Lung microvascular endothelial cell (primary cell): ENCODE measurements at places on chromosomes 4 and X.

GRCh38 chr4:142016031-142016430 lies 379.6 kb downstream of the IL15 start:
- DNase-seq: no peak

GRCh38 chr4:81207828-81208227 lies 7.2 kb downstream of the PRKG2 start:
- no peak for DNase-seq

GRCh38 chrX:133580625-133581024 lies 165.3 kb upstream of the GPC4 start:
- no peak for DNase-seq

GRCh38 chr4:115334736-115335411 lies 221.5 kb upstream of the NDST4 start:
- no peak for DNase-seq

DNA sequence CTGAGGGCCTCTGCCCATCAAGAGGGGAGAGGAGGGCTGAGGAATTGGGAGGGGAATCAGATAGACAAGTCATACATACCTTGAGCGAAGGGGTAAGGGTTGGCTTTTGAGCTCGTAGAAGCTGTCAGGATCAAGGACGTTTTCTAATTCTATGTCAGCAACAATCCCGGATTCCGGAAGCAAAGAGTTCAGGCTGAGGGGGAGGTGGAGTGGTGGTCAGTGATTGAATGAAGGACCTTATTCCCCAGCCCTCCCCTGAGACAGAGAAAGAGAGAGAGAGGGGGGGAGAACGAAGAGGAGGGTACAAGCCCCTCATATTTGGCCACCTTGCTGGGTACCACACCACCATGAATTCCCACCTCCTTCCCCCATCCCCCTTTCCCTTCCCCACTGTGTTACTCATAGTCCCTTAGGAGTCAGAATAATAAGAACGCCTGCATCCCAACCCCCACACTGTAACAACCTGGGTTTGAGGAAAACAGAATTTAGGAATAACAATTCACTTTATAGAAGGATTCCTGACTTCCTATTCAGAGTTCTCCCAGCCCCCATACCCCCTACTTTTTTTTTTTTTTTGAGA lies 2.7 kb downstream of the TFE3 start:
- DNase-seq: no peak

GRCh38 chr4:39335566-39335965 lies 30.6 kb downstream of the RFC1 start:
- no peak for DNase-seq

DNA sequence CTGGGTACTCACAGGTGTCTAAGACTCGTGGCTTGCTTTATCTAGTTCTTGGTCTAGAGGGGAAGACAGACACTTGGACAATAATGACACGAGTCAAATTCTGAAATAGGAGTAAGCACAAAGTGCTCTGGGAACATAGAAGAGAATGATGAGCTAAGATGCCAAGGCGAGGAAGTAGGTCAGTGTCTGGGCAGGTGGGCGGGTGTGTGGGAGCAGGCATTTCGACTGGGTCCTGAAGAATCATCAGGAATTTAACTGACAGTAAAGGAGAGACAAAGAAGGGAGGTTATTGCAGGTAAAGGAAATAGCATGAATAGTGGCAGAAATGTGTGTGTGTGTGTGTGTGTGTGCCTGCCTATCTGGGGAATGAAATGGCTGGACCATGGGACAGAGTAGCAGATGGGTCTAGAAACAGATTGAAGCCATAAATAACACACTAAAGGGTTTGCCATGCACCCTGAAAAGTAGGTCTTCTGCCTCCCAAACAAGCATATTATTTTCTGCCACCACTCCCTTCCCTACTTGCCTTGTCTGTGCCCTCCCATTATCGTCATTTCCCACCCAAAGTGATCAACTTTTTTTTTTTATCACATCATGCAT lies 58.4 kb upstream of the SLC25A43 start:
- DNase-seq: no peak

- DNase-seq: peak; percentile 51
These were observed 97.0 kb downstream of the AFAP1 start for GRCh38 chr4:7842384-7843279.

DNA sequence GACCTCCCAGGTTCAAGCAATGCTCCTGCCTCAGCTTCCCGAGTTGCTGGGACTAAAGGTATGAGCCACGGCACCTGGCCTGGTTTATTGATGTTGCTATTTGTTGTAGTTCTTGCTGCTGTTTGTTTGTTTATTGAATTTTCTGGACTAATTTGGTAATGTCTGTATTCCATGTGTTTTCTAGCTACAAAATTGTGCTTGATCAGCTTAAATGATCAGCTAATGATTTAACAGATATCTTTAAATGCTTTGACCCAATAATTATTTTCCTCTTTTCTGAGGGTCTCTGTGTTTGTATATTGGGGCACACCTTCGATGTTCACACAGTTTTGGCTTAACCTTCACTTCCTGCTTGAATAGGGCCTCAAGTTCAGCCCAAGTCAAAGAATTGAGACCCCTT lies 488.1 kb upstream of the HTR2C start:
- DNase-seq: no peak

- no peak for DNase-seq
These were observed 1042.3 kb downstream of the FSTL5 start for GRCh38 chr4:161121451-161121850.

DNA sequence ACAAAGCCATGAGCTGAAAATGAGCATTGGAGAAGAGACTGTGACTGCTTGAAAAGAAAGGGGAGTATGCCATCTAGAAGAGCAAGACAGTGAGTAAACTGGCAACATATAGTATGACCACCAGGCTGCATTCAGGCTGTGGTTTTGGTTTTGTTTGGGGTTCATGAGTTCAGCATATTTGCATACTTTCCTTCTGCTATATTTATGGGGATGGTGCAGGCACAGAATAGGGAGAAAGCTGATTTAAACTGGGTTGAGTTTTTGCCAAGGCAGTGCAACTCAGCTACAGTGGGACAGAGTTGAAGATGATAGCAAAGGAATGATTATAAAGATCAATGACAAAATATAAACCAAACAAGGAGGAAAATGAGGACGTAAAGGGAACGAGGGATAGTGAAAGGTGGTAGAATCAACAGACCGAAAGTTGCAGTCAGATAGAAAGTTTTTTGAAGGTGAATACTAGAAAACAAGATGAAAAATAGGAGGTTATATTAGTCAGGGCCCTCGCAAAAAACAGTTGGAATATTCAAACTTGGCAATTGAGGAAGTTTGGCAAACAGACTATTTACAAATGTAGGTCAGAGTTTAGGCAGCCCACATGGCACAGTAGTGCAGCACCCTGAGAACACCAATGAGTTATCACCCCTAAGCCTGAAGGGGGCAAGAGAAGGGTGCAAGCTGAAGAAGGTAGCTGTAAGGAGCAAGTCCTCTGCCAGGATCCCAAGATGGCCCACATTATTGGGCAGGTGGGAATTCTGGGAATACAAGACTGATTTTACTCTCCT lies 114.8 kb upstream of the MAP9 start:
- DNase-seq: no peak

DNA sequence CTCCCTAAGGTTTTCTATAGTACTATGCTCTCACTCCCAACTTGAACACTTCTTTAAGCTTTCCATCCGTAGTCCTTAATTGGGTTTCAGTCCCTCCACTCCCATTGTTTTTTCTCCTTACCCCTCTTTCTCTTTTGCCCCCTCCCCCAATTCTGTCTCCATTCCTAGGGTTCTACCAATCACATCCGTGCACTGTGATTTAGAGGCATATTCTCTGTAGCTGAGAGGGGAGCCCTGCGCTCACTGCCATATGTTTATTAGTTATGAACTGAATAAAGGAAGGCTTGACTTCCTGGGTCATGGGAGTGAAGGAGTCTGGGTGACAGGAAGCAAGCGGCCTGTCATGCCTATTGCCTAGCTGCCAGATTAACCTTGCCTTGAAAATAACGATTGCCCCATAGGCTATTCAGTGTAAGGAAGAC lies 471 bp downstream of the MCTS1 start:
- peak; percentile 18 for DNase-seq
